HS-5 (cell line): ENCODE measurements at places on chromosomes 16 and 17.

- DNase-seq: no peak
Measured at GRCh38 chr17:67729903-67730302, 12.2 kb downstream of the NOL11 start.

GRCh38 chr16:80081846-80082245 lies 458.9 kb upstream of the DYNLRB2 start:
- no peak for DNase-seq

DNA sequence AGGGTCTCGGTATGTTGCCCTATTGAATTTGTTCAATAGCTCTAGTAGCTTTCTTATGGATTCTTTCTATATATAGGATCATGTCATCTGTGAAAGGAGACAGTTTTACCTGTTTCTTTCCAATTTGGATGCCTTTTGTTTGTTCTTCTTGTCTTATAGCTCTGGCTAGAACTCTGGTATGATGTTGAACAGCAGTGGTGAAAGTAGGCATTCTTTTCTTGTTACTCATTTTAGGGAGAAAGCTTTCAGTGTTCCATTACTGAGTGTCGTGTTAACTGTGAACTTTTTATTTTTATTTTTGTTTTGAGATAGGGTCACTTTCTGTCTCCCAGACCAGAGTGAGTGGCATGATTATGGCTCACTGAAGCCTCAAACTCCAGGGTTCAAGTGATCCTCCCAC lies 21.2 kb downstream of the EFCAB5 start:
- DNase-seq: no peak

DNA sequence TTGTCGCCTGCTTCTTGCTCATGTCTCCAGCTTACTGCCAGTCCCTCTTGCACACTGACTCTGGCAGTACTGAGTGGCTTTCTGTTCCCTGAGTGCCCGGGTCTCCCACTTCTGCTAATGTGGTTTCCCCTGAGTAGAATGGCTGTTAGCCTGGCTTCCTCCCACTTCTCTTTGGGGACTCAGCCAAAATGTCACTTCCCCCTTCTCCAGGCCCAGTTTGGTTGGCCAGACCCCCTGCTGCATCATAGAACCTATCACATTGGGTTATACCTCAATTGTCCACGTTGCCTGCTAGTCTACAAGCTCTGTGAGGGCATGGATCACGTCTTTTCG lies 304.4 kb downstream of the HS3ST3B1 start:
- no peak for DNase-seq

DNA sequence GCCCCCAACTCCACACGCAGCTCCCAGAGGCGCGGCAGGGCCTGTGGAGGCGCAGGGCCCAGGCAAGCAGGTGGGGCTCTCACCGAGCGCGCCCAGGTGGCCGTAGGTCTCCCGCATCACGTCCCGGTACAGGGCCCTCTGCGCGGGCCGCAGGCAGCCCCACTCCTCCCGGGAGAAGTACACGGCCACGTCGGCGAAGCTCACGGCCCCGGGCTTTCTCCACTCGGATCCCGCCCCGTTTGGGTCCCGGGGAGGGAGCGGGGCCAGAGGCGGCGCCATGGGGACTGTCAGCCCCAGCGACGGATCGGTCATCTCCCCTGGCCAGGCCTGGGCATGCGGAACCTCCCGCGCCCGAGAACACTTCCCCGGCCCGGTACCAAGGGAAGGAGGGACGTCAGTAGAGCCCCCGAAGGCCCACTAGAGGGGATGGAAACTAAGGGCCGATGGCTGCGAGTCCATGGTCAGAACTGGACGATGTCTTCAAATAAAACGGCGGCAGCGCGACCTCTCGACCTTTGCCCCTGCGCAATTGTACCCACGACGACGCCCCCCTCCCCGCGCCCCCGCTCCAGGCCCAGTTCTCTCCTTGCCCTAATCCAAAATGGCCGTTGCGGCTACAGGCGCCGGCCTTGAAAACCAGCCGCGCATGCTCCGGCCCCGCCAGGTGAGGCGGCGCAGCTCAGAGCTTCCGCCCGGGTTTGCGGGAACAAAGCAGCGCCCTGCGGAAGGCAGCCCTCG lies at the start of gene ZNF747:
TSS of gene ZNF747 (minus strand) at position 491 of the 738 bp plus-strand sequence. CDS start at position 312, 179 bp downstream.
- DNase-seq: no peak

GRCh38 chr16:75257886-75258806 lies 6.7 kb upstream of the BCAR1 start:
- DNase-seq: no peak

- no peak for DNase-seq
Measured at GRCh38 chr17:43877031-43877430, 30.1 kb downstream of the CD300LG start.

- no peak for DNase-seq
Measured at GRCh38 chr16:81836279-81837054, 57.4 kb downstream of the PLCG2 start.

DNA sequence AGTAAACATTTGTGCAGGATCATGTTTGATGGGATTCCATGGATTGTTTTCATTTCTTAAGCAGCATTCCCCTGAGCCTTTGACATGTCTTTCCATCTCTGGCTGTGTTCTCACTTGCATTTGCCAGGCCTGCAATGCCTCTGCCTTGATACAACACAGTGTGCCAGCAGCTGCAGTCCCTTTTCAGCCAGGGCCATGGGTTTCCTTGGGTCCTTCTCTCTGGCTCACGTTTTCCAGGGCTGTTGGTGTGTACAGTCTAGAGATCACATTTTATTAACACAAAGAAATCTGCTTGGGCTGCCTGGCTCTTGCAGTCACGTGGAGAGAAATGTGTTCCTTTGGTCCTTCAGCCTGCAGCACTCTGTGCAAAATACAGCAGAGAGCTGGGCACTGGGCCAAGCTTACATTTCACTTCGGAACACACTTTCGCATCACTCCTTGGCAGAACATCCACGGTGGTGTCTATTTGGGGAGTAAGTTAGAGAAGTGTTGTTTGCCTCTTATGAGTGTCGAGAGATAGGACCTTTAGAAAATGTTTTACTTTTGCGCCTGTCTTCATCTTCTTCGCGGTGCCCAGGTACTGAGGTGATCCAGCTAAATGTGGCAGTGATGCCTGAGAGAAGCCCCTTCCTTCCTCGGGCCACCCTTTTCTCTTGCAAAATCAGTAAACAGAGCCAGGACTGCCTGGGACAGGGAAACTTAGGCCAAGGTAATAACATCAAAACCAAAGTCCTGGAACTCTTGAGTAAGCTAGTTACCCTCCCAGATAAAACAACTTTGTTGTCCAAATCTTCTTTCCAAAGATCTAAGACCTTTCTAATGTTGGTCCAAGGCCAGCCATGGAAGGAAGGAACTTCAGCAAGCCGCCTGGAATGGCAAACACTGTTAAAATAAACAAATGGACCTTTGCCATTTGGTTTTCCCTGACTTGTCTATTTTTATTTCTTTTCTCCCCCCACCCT lies 20.9 kb downstream of the HLF start:
- DNase-seq: no peak

DNA sequence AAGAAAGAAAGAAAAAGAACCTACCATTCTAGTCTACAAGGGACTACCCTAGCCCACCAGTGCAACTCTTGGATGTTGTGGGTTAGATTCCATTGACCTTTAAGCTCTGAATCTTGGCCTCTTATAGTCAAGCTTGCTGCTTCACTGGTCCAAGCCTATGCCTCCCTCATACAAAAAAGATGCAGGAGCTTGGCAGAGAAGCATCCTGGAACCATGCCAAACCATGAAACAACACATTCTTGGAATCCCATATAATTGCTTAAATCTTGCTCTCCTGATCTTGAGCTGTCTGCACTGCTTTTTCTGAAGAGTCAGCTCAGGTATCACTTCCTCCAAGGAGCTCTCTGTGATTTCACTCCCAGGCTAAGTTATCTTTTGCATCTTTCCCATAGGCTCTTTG lies 117.9 kb upstream of the GPR139 start:
- no peak for DNase-seq

DNA sequence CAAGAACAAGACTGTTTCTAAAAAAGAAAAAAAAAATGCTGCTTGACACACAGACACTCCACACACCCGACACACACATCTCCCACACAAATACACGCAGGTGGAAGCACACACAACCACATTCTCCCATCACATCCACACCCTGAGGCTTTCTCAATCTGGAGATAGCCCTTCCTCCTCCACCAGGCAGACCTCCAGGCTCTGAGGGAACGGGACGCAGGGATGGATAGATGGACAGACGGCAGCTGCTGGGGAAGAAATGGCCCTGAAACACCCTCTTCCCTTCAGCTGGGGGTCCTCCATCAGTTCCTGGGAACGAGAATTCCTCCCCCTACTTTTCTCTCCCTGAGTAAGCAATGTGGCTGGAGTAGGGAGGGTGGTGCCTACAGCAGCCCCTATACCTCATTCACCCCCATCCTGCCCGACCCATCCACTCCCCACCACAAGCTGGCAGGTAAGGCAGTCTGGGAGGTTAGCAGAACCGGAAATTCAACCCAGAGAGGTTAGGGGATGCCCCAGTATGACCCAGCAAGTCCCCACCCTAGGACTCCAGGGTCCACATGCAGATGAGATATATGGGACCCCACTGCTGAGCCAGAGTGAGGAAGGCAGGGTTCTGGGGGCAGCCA lies 4.1 kb upstream of the LITAFD start:
- no peak for DNase-seq

DNA sequence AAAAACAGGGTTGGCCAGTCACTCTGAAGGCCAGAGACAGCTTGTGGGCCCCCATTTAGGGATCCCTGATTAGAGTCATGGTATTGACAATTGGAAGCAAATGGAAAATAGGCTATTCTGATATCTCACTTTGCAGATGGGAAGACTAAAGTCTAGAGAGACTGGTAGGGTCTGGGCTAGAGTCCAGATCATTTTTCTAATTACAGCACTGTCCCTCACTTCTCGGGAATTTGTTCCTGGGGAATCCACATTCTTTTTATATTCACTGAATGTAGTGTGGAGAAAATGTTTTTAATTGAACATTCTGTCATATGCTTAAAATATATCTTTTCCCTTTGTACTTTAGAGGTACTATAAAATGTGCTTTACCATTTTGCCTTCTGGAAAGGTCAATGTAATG lies 1.1 kb downstream of the KATNIP start:
- DNase-seq: no peak

DNA sequence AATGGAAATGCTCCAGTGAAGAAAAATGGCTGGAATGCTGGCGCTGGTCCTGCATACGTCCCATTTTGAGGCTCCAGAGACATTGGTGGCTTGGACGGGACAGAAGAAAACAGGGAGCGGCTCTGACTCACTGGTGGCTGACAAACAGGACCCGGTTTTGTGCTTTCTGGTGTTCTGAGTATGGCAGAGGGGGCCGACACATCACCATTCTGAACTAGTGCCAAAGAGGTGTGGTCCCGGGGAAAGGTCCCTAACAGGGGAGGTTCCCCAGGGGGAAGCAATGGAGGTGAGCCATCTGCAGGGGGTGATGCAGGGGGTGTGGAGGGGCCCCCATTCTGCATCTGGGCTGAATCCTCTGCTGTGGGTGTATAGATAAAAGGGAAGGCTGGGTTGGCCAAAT lies 8.3 kb downstream of the ANKRD40 start:
- DNase-seq: no peak

- no peak for DNase-seq
Measured at GRCh38 chr17:50183421-50183994, 17.7 kb downstream of the SGCA start.

- DNase-seq: no peak
Measured at GRCh38 chr17:72575542-72576233, 454.9 kb downstream of the SOX9 start.

GRCh38 chr17:31495022-31495885 lies 103.8 kb downstream of the RAB11FIP4 start:
- DNase-seq: no peak
